Left cardiac atrium (tissue), 4 donors: ENCODE measurements at places on chromosomes 11 and 22. TPM values are rescaled to one million over a fixed set of nuclear protein-coding genes. Genes with fewer than 3 reads are reported as not detected.
A peak's percentile ranks its signal among the peaks of the same experiment; 100 is the strongest.

OR52I1 gene
- total RNA-seq: not detected

GLYAT gene
- 8.2 TPM for total RNA-seq

CASTOR1 gene
- total RNA-seq: 7.4 TPM

TMEM191B gene
- not detected for total RNA-seq

KCNE3 gene
- total RNA-seq: 2.6 TPM

VWCE gene
- 2.3 TPM for total RNA-seq

TSGA10IP gene
- total RNA-seq: not detected

OR6T1 gene
- not detected for total RNA-seq

TMEM223 gene
- 12.0 TPM for total RNA-seq

TYMP gene
- total RNA-seq: 67.1 TPM

HBG2 gene
- not detected for total RNA-seq

DNA sequence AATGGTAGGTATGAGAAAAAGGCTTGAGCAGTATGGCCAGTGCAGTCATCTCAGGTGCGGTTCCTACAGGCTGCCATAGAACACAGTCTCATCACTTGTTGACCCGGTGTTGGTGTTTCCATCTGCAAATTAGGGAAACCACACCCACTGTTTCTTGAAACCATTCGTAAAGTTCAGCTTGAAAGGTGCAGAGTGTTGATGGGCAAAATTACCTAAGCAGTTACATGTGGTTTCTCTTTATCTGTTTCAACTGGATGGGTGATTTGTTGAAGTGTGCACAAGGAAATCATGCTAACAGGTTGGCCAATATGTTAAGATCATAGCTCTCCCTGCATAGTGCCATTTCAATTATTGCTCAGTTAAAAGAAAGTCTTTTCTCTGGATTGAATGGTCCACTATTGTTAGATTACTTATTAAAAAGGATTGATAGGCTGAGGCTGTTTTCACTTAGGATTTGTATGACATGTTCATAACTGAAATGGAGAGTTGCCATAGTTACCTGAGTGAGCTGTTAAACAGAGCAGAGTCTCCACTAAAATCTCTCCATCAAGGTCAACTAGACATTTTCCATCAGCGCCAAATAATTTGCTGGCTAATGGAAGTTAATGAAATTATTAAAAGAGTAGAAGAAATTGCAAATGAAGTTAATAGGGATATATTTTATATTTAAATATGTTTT lies 203.1 kb upstream of the MTMR2 start:
- DNase-seq: no peak

DNA sequence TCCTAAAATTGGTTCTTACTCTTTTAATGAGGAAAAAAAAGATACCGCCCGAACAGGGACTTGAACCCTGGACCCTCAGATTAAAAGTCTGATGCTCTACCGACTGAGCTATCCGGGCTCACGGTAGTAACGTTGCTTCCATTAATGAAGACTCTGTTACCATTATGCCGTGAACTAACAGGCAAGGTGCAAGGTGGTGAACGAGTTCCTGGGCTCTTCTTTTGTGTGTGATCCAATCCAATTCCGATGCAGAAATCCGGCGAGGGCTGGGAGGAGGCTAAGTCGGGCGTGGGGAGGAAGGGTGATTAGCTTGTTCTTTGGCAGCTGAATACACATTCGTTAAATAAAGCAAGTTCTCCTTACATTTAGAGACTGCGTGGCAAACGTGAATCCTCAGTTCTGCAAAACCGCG lies 49.0 kb downstream of the OR4D9 start:
- DNase-seq: no peak

DNA sequence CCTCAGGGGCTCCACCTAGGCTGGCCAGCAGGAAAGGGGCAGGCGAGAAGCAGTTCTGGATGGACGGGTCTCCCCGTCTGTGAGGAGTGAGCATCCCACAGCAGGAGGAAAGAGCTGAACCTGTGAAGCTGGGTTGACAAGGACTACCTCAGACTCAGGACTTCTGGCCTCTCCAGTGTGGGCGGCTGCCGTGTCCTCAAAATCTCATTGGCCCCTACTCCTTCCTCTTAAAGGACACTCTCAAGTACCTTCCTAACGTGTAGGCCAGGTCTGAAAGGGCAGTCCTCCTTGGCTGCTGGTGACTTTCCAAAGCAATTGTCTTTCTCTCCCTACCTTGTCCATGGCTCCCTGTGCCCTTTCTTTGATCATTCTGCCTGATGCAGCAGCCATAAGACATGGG lies 107.0 kb upstream of the AKIP1 start:
- no peak for DNase-seq

GRCh38 chr11:2599561-2600189 lies 100.1 kb downstream of the KCNQ1OT1 start:
- DNase-seq: peak; percentile 18

GRCh38 chr11:47460571-47461235 lies 11.8 kb upstream of the RAPSN start:
- no peak for DNase-seq

DNA sequence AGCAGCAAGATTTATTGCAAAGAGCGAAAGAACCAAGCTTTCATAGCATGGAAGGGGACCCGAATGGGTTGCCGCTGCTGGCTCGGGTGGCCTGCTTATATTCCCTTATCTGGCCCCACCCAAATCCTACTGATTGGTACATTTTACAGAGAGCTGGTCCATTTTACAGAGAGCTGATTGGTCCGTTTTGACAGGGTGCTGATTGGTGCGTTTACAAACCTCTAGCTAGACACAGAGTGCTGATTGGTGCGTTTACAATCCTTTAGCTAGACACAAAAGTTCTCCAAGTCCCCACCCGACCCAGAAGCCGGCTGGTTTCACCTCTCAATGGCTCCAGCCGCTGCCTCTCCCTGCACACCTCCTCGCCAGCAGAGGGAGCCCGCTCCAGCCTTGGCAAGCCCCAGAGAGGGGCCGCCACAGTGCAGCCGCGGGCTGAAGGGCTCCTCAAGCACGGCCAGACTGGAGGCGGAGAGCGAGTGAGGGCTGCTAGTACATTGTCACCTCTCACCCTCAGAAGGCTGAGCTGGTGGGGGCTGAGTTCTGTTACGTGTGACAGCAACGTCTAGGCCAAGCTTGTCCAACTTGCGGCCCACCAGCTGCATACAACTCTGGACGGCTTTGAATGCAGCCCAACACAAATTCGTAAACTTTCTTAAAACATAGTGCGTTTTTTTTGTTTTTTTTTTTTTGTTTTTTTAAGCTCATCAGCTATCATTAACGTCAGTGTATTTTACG lies 8.7 kb downstream of the PTH start:
- peak; percentile 53 for DNase-seq

DNA sequence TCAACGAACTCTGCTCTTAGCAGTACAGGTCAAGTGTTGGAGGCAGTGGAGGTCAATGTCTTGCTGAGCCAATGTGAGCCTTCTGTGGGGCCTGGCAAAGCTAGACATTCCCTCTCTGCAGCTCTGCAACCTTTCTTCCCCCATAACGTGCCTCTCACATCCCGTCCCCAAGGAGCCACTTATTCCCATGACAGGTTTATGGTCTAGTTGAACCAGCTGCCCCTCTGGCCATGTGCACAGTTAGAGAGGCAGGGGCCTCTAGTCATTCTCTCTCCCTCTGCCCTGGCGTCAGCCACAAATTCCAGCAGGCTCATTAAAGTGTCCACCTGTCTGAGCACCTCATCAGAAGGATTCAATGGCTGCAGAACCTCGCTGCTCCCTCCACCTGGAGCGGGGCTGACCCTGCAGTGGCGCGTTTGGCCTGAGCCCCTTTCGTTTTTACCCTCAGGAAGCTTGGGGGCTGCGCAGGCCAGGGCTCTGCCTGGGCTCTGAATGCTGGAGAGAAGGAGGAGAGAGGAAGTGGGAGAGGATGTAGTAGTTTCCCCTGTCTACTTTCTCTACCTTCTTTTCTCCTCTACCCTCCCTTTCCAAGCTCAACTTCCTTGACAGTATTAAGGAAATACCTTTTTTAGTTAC lies 302.1 kb upstream of the B3GAT1 start:
- DNase-seq: no peak

DNA sequence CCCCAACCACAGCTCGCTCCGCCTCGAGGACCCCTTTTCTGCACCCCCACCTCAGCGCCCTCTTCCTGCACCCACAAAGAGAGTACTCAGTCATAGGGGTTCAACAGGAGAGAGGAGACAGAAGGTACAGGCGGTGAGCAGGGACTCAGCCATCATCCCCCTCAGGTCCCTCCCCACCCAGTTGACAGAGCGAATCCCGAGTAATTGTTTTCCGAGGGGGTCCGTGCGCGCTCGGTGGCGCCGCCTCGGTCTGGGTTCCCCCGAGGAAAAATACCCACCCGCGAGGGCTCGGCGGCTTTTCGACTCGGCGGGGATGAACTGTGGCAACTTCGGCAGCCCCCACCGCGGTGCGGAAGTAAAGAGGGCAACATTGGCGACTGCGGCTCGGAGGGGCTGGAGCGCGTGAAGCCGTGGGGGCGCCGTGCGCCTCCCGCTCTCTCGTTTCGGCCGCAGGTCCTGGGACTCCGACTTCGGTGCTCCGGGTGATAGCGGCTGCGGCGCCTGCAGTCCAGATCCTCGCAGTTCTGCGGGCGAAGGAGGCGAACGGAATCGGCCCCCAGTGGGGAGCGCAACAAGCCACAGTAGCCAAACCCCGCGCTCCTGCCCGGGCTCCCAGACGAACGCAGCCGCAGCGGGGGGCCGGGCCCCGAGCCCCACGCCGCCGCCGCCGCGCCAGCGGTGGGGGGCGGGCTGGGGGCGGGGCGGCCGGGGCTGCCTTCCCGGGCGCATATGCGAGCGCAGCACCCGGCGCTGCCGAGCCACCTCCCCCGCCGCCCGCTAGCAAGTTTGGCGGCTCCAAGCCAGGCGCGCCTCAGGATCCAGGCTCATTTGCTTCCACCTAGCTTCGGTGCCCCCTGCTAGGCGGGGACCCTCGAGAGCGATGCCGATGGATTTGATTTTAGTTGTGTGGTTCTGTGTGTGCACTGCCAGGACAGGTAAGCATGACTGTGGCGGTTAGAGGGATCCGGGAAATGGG lies at the start of gene NELL1:
NELL1 (plus strand) TSS at position 743 of the 976 bp plus-strand sequence.
- DNase-seq: no peak

GRCh38 chr11:15969281-15969680 lies 387.1 kb downstream of the SOX6 start:
- peak; percentile 62 for DNase-seq

GRCh38 chr11:2466069-2466801 lies 21.4 kb downstream of the KCNQ1 start:
- no peak for DNase-seq

- DNase-seq: no peak
Measured at GRCh38 chr11:79287952-79288351, 152.9 kb downstream of the TENM4 start.

DNA sequence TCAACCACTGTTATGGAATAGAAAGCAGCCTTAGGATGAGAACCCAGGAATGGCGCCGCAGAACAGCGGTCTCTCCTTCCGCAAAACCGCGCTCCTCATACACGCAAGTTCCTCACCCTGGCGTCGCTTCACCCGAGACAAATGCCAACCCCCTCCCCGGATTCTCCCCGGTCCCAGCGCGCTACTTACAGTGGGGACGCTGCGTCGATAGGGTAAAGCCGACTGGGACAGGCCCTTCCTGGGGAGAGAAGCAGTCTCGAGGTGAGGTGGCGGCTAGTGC lies 287 bp downstream of the RPS13 start:
- DNase-seq: no peak

- DNase-seq: no peak
Measured at GRCh38 chr11:73971175-73971719, 11.4 kb downstream of the UCP2 start.

DNA sequence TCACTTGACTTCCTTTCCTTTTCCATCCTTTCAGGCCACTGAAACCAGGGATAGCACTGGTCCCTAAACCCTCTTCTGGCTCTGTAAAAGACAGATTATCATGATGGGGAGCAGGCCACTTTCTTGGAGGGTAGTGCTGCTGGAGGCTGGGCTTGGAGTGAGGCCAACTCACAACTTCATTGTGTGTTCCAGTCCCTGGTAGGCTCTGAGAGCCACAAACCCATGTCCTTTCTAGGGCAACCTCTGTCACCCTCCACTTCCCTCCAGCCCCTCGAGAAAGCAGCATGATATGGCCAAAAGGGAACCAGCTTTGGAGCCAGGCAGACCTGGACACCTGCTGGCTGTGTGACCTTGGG lies 2.3 kb downstream of the TKFC start:
- no peak for DNase-seq

GRCh38 chr22:42947211-42947990 lies 67.5 kb downstream of the PACSIN2 start:
- no peak for DNase-seq

DNA sequence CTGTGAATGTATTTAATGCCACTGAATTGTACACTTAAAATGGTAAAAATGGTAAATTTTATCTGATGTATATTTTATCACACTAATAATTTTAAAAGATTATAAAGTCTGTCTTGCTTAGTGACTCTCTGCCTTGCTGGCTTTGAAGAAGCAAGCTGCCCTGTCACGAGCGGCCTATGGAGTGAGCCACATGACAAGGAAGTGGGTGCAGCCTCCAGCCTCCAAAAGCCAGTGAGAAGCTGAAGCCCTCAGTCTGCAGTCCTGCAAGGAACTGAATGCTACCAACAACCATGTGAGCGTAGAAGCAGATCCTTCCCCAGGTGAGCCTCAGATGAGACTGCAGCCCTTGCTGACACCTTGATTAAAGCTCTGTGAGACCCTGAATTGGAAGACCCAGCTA lies 20.0 kb downstream of the C11orf24 start:
- DNase-seq: no peak

GRCh38 chr22:44773082-44773481 lies 20.7 kb downstream of the ARHGAP8 start:
- DNase-seq: no peak

GRCh38 chr11:327581-327923 lies 6.9 kb upstream of the IFITM3 start:
- no peak for DNase-seq

DNA sequence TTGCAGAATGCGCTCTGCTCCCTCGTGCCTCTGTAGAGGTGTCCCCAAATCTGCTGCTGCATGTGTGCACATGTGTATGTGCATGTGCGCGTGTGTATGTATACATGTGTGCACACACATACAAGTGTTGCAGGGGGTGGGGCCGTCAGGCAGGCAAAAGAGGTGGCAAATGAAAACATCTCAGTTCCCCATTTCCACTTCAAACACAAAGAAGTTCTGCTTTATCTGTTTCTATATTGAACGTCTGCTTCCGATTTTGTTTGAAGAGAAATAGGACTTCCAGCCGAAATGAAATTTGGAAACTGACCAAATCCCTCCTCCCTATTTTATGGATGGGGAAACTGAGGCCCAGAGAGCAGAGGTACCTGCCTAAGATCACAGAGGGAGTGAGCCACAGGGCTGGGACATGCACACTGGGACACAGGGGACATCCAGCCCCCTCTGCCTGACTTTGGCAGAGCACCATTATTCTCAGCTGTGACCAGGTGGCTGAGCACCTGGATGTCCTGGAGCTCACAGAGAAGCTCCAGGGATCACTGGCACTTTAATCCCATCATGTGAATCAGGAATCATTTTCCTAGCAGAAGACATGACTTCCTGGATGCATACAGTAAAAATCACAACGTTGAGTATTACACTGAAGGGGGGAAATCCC lies 41.2 kb upstream of the ALX4 start:
- DNase-seq: no peak

DNA sequence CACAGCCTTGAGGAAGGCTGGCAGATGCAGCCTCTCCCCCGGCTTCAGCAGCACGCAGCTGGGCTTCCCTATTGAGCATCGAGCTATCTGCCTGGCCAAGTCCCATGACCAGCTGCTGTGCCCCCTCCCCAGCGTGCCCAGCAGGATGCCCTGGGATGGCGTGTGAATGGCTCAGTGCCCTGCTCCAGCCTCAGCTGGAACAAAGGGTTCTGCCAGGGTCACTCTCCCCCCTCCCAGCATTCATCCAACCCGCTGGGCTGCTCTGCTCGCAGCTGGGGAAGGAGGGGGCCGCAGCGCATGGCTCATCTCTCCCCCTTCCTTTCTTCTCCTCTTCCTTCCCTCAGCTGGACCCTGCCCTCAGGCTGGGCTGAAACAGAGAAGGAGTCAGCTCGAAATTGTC lies 14.5 kb downstream of the LRP4 start:
- DNase-seq: no peak

- DNase-seq: peak; percentile 43
Measured at GRCh38 chr11:60840470-60841430, 1.2 kb upstream of the CCDC86 start.
